Activated naive CD4-positive, alpha-beta T cell treated with anti-CD3 and anti-CD28 coated beads, Interleukin-2, amount 10 ng/mL, durations not matched to agents 7 days and 5 days (primary cell): ENCODE measurements at places on chromosomes 12 and 14.

DNA sequence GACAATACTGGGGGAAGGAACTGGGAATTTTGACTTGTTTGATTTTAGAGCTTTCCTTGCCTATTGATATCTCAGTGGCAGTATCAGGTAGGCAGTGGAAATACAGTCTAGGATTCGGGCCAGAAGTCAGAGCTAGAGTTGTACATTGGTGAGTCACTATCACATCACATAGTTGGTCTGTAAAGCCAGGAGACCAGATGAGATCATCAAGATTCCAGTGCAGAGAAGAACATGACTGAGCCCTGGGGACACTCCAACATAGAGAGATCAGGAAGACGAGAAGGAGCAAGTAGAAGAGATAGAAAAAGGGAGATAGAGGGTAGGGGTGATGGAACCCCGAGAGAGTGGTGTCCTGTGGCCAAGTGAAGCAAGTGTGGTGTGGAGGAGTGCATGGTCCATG is 46.6 kb upstream of the NR1H4 start:
- no peak for DNase-seq

DNA sequence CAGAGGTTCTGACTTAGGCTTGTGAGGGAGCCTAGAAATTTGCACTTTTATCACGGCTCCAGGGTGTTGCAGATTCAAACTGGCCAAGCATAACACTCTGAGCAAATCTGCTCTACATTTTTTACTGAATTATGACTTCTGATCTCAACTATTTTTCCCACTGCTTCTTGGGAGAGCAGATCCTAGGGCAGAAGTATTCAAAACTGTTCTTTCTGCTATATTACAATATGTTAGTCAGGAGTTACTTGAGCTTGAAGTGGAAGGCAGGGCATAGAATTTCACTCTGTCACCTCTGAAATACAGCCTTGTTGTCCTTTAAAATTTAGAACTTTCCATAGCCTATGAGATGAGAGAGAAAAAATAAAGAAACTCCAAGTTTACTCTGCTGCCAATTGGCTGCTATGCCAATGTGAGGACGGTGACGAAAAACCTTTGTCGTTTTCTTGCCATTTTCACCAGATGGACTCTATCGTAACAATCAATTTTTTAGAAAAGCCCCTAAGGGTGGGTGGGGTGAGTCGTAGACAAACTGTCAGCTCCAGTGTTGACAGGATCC is 16.4 kb upstream of the KERA start:
- no peak for DNase-seq

DNA sequence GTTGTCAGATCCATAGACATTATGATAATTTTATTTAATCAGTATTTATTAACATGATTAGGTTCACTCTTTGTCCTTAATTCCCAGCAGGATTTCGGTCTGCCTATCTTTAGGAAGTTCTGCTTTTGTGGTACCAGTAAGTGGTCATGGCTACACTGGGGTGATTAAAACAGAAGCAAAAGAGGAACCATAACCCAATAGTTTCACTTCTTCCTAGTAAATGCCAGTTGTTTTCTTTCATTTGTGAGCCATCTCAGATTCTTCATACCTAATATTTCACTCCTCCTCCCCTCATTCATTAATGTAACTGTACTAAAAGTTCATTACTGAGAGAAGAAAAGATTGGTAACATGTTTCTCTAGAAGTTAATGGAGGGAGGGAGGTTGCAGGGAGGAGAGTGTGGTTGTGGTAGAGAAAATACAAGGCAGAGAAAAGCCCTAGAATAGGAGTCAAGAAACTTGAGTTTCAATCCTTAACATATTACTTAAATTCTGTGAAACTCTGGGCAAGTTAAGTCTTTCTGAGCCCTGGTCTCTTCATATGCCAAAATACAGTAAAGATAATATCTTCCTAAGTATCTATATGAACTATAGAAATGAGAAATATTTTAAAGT is 101.2 kb downstream of the PEBP1 start:
- DNase-seq = no peak

DNA sequence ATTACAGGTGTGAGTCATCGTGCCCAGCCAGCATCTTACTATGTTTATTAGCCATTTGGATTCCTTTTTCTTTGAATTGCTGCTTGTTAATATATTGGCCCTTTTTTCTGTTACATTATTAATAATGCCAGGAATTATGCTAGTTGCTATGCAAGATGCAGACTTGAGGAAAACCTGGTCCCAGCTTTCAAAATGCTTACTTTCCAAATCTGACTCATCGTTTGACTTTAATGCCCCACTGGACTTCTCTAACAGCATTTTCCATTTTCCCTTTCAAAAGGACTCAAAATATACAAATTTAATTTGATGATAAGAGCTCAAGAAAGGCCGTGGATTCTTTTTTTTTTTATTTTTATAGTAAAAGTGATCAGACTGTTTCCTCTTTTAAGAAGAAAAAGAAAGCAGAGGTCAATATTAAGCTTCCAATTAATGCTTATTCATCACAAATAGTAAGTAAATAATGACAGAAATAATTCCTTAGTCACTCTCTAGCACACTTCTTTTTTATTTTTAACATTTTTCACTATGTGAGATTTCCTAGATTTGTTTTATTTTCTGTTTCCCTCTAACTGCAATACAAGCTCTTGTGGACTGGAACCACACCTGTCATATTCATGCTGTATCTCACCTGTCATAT is 146.1 kb upstream of the FGD4 start:
- no peak for DNase-seq

- DNase-seq = no peak
Observed at GRCh38 chr12:69661386-69661785, 37.7 kb downstream of the BEST3 start.

- DNase-seq = no peak
Observed at GRCh38 chr12:28089338-28089737, 100.9 kb upstream of the CCDC91 start.

DNA sequence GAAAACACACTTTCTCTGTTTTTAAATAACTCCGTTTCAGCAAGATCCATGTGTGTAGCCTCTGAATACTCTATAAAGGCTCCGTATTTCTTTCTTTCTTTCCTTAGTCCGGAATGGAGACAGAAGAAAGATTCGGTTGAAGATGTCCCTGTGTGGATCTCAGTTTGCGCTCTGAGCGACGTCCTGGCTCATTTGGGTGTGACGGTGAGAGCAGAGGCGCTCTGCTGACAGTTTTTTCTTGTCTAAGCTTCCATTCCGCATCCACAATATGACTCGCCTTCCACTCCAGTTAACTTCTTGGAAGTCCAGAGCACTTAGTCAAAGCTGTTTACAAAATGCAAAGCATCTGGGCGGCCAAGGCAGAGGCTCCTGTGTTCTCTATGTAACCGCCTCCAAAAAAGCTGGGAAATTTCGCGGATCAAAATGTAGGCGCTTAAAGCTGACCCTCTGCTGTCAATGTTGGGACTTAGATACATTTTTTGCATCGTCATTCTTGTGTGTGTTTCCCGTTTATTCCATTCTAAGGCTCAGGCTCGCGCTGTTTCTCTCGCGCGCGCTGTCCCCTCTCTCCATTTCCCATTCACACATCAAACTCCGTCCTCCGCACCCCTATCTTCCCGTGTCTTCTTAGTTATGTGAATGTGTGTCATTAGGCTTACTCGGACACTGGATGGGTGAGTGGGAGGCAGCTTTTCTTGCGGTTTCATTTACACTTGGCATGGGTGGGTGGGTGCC is 880 bp upstream of the FLRT2 start:
- DNase-seq = no peak

- no peak for DNase-seq
Observed at GRCh38 chr12:104665296-104665695, 208.5 kb downstream of the CHST11 start.

DNA sequence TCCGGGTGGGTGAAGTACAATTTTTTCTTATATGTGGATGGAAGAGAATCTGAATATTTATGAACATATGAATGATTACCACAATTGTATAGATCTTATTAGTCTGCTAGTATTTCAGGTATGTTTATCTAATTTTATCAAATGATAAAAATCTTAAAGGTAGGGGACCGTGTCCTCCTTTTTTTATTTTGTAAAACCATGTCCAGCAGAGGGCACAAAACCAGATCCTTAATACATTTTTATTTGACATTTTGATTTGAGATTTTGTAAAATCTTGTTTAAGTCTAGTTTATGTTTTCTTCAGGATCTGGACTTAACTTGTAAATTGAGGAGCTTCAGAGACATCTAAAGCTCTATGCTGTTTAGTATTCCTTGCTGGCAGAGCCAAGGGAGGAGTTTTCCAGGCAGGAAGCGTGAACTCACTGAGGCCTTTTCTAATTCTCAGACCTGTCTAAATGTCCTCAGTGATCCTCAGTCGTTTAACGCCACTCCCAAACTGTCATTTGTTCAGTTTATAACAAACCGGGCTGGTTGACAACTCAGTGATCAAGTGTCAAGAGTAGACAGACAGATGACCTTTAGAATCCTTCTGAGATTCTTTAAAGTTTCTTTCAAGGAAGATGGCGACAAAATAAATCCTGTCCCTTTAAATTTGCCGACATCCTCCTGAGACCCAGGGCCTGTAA is 263.9 kb downstream of the KTN1 start:
- DNase-seq = no peak

GRCh38 chr12:28535216-28535615 is 345.0 kb downstream of the CCDC91 start:
- DNase-seq = no peak

DNA sequence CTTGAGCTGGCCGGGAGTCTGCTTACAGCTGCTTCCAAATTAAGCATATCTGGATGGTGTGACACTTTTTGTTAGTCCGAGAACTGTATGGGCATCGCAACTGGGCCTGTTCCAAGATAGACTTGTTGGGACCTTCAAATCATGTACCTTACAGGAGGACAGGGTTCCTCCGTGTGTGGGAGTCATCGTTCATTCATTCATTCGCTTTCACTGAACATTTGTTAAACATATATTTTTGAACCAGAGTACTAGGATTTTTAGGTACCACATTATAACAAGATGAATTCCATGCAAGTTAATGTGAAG is 387 bp upstream of the IPO8 start:
- no peak for DNase-seq

- no peak for DNase-seq
Observed at GRCh38 chr12:2891240-2892053, 756 bp downstream of the TULP3 start.

GRCh38 chr12:11130999-11131398 is 3.4 kb downstream of the TAS2R30 start:
- DNase-seq = no peak

GRCh38 chr14:26959972-26960660 is 362.3 kb upstream of the NOVA1 start:
- DNase-seq = no peak

DNA sequence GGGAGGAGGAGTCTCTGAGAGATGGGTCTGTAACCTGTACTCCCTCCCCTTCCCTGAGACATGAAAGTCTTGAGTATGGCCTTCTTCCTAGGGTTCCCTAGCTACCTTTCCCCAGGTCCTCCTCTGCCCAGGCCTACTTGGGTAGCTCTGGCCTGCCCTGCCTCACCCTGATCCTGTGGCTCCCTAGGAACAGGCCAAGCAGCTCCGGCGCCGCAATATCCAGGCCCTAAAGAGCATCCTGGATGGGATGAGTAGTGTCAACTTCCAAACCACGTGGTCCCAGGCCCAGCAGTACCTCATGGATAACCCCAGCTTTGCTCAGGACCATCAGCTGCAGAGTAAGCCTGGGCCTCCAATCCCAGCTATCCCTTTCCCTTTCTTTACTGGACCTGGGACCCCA is 12.3 kb downstream of the PRPF40B start:
- DNase-seq = peak; percentile 18

DNA sequence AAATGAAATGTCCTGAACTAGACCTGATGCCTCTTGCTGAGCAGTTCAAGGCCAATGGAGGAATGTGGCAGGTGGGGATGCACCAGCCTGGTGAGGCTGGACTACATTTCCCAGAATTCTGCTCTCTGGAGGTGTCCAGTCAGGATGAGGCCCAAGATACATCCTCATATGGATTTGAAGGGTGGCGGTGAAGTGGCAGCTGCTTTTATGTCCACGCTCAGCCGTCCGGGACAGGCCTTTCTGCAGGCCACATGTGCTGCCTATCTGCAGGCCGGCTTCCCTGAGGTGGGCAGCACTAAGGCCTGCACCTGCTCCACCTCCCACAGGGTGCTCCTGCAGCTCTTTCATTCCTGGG is 230.2 kb downstream of the BCL11B start:
- DNase-seq = no peak

DNA sequence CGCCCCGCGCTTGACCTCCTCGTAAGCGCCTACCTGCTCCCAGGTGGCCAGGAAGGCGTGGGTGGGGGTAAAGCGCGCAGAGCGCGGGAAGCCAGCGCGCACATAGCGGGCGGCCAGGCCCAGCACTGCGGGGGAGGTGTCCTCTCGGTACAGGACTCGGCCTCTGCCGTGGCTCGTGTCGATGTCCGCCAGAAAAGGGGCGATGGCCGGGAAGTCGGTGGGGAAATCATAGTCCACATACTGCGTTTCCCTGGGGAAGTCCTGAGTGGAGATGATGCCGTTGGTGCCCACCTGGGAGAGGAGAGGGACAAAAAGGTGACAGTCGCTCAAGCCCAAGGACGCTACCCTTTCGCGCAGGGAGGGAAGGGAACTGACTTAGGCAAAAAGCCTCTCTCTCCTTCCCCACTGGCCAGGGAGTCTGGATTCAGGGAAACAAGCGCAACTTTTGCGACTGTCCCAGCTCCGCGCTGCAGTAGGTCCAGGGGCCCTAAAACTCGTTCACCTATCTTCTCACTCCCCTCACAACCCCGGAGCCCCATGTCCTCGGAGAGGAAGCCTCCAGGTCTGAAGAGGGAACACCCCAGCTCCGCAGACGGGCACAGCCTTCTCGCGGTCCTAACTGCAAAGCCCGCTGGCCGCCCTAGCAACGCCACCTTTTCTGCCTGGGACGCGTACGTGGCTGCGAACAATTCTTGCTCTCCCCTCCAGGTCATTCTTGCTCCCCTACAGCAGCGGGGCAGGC is 815 bp downstream of the NID2 start:
- peak; percentile 33 for DNase-seq

- DNase-seq = no peak
Observed at GRCh38 chr12:7083125-7083524, 9.1 kb downstream of the C1R start.

DNA sequence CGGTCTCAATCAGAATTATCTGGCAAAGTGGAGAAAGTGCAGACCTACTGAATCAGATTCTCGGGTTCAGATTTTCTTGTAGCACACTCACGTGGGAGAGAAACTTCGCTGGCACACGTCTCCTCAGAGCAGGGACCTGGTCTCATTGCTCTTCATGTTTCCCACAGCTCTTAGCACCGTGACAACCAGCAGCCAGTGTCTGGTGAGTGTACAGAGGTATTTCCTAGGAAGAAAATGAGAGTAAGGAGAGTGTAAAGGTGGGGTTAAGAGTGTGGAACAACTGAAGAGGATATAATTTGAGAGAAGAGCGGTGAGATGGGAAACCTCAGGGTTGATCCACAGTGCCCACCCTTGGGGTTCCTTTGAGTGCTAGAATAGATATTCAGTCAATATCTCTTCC is 89.2 kb downstream of the ARF6 start:
- DNase-seq = no peak

GRCh38 chr12:24728366-24728765 is 220.5 kb downstream of the BCAT1 start:
- no peak for DNase-seq

- DNase-seq = no peak
Observed at GRCh38 chr12:46664761-46665287, 161.0 kb downstream of the SLC38A4 start.
